Hematopoietic multipotent progenitor cell treated with erythropoietin and hydrocortisone succinate and interleukin-3 and kit ligand, for 17 days (in vitro differentiated cells): ENCODE measurements at places on chromosomes 3 and 15.
A peak's percentile ranks its signal among the peaks of the same experiment; 100 is the strongest.

DNA sequence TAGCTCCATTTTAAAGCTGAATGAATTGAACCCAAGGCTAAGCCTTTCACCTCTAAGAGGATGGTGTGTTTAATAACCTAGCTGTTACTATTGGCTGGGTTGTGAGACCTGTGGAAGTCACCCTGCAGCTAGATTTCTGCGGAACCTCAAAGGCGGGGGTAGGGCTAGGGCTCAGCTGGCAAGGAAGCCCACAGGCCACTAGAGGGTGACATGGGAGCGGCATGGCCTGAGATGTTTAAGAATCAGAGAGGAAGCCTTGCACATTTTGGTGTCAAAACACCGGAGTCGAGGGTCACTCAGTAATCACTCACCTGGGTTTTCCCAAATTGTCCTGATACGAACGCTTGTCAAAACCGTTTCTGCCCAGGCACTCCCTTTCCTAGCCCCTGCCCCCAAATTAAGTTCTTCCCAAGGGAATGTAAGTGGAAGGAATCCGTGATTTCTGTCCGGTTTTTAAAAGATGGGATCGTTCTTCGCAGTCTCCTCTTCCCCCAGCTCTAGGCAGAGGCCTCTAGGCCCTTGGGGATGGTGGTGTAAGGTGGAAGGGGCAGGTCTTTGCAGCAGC lies 3.8 kb upstream of the ACAD9 start:
- DNase-seq = peak; percentile 32

DNA sequence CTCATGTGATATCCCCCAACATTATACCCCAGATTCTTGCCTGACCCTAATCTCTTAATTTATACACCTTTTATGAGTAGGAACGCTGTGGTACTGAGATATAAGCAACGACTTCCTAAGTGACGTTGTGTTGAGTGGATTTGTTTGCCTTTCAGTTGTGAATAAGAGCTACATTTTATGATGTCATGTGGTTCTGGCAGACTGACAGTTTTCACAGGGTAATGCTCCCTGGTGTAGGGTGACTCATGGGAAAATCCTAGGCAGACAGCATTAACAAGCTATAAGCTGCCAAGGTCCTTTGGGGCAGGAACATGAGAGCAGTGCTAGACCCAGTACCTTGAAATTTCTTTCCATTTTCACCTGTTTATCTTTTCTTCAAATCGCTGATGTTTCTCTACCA lies 11.2 kb downstream of the C3orf52 start:
- DNase-seq = no peak

- no peak for DNase-seq
Measured at GRCh38 chr3:120554812-120555606, 41.1 kb upstream of the NDUFB4 start.

DNA sequence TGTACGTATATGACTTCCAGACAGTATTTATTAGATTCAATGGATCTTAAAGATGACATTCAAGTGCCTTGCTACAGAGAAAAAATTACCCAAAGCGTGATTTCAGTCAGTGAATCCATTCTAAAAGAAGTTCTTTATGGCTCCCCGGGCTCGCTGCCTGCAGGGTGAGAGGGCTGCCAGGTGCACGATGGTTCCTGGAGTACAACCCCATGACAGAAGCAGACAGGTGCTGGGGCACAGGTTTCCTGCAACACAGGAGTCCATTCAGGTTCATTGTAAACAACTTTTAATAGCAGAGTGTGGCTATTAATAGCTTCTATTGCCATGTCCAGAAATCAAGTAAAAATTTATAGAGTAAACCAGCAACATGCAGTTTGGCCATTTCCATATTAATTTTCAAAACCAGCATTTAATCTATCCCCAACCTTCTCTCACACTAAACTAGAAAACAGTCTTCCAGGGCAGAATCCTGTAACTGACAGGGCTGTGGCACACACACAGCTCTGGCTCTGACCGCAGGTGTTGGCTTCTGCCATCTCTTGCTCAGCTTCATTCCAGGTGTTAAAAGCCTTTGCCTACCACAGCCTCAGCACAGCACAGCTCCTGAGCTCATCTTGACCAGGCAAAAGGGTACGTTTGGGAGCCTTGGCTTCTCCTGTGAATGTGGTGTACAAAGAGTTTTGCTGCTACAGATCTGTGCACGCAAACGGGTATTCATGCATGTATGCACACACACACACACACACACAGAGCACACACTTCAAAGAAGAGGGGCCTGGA lies 185.9 kb downstream of the MEX3B start:
- no peak for DNase-seq

GRCh38 chr3:128376516-128376915 lies 90.2 kb downstream of the DNAJB8 start:
- DNase-seq = no peak

DNA sequence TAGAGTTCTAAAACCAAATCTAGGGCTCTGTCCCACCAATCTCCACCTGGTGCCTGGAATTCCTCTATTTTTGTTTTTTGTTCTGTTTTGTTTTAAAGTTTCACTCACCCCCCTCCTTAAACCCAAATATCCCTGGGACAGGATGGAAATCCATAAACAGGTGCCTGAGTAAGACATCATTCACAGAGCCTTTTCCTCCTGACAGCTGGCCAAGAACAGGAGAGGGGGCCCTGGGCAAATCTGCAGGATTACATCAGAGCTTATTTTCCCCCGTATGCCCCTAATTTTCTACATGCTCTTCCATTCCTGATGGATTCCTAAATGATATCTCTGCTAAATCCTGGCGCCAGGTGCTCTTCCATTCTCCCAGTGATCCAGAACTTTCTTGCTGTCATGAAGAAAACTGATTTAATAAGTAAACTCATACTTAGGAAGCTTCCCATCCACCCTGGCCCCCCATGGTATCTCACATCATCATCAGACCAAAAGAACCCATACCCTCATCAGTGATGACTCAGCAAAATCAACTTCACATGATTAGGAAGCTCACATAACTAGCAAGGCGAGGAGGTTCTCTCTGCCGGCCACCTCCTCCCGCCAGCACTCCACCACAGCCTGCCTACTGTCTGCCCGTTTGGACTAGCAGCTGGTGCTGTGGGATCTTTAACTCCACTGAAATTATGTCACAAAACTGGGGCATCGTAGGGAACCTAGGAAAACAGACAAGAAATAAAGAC lies 61.0 kb downstream of the LIPC start:
- DNase-seq = no peak
